ENCODE measurements at places on chromosomes 1 and 21.
A peak's percentile ranks its signal among the peaks of the same experiment; 100 is the strongest.

GRCh38 chr1:246068619-246069509 is 438.2 kb downstream of the SMYD3 start:
- no peak for DNase-seq

GRCh38 chr1:16352842-16353535 is 709 bp upstream of the FBXO42 start:
- DNase-seq = no peak

GRCh38 chr1:1960480-1961196 is 41.6 kb upstream of the TMEM52 start:
- no peak for DNase-seq

- no peak for DNase-seq
These were observed 34.0 kb downstream of the C1orf198 start for GRCh38 chr1:230834292-230834691.

- DNase-seq = peak; percentile 96
These were observed 17.9 kb downstream of the TNFRSF25 start for GRCh38 chr1:6447818-6448748.

GRCh38 chr21:44086636-44087425 is 20.4 kb upstream of the PWP2 start:
- no peak for DNase-seq

DNA sequence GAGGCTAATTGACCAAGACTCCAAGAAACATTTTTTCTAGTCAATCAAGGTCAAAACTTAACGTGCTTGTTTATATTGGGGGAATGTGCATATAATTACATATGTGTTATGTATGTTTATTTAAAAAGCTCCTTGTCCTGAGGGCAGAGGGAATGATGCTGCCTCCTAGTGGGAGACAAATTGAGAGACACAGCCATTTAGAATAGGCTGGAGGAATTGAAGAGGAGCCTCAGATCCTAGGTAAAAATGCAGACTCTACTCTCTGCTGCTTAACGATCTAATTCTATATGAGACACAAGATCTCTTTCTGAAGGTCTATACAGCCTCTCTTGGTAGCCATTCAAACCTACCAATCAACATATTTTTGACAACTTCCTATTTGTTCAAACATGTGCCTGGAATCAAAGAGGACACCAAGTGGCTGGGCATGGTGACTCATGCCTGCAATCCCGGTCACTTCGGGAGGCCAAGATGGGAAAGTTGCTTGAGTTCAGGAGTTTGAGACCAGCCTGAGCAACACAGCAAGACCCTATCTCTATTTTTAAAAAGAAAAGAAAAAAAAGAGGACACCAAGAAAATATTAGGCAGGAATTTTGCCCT is 136.6 kb upstream of the ZNF648 start:
- no peak for DNase-seq

DNA sequence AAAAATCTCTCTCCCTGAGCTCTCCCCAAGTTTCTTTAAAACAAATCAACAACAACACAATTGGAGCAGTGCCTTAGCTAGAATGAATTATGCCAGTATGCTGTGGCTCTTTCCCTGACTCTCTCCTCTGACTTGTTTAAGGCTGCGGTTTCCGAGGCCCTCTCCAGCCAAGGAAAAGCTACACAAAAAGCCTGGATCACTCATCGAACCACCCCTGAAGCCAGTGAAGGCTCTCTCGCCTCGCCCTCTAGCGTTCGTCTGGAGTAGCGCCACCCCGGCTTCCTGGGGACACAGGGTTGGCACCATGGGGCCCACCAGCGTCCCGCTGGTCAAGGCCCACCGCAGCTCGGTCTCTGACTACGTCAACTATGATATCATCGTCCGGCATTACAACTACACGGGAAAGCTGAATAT is 1.9 kb downstream of the S1PR1 start:
- peak; percentile 71 for DNase-seq

DNA sequence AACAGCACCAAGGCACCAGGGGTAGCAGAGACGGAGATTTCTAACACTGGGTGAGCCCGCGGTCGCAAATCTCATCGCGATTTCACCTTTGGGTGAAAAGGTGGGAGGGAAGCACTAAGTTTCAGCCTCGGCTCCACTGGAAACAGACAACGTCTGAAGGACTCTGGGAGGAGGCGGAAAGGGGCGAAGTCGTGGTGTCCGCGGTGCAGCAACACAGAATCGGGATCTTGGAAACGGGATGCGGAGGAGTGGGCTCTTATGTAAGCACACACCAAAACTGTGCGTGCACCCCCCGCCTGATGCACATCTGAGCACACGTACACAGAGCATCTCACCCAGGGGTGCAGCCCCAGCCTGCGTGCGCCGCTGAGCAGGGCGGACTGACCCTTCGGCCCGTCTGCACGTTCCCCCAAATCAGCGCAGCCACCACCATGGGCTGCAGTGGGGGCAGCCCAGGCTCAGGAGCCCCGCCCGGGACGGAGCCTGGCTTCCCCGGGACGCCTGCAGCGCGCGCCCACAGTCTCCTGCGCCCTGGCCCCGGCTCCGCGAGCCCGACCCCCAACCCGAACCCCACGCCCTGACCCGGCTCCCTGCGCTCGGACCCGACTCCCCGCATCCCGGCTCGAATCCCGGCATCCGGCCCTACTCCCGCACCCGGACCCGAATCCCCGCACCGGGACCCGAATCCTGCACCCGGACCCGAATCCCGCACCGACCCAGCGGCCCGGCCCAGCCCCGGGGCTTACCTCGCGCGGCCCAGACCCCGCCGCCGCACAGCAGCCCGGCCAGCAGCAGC is 670 bp downstream of the CLSTN1 start:
- no peak for DNase-seq

GRCh38 chr1:71228742-71229365 is 148.0 kb upstream of the ZRANB2 start:
- no peak for DNase-seq

DNA sequence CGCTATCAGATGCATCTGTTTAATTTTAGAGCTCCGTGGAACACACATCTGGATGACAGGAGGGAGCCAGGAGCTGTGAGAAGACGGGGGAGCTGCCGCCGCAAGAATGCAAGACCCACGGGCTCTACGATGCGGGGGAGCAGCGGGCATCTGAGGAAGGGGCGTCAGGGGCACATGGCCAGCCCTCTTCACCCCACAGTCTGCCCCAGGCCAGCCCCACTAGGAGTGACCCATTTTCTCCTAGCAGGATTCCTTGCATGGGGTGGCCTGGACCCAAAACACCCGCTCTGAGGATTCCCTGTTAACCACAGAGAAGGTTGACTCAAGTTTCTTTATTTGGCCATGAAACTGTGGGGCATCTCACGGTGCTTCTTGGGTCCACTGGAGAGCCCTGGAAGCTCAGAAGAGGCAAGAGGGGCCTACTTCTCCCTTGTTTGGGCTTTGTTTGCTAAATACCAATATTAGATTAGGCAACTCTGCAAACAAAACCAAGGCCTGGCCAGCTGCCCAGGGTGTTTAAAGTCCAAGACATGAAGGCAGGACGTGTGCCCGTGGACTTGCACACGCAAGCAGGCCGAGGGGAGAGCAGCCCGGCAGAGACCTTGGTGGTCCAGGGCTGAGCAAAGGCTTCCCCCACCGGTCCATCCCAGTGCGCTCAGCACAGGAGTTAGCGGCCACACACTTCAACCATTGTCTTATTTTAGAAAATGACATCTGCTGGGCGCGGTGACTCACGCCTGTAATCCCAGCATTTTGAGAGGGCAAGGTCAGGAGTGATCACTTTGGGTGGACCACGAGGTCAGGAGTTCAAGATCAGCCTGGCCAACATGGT is 89.8 kb downstream of the DHRS3 start:
- DNase-seq = no peak

- no peak for DNase-seq
These were observed 44.4 kb upstream of the B3GALT5 start for GRCh38 chr21:39568361-39568760.

GRCh38 chr1:227489572-227489971 is 73.8 kb upstream of the ZNF678 start:
- no peak for DNase-seq

DNA sequence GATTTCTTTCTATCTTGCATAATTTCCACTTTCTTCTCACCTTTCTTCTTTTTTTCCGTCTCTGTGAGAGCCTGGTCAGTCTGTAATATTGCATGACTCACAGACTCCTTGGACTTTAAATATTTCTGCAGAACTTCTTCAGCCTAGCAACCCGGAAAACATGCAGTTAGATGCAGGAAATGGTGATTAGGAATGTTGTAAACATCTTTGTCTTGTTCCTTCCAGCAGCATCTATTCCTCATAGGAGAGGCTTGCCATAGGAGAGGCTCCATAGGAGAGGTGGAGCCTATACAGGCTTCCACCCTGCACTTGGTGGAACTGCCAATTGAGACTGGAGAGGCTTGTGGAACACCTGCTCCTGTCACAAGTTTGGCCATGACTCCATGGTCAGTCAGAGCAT is 10.0 kb downstream of the GBP5 start:
- no peak for DNase-seq

- no peak for DNase-seq
These were observed 14.3 kb downstream of the PFKL start for GRCh38 chr21:44314128-44314527.

GRCh38 chr1:52752484-52752826 is 26.2 kb downstream of the ZYG11B start:
- no peak for DNase-seq

DNA sequence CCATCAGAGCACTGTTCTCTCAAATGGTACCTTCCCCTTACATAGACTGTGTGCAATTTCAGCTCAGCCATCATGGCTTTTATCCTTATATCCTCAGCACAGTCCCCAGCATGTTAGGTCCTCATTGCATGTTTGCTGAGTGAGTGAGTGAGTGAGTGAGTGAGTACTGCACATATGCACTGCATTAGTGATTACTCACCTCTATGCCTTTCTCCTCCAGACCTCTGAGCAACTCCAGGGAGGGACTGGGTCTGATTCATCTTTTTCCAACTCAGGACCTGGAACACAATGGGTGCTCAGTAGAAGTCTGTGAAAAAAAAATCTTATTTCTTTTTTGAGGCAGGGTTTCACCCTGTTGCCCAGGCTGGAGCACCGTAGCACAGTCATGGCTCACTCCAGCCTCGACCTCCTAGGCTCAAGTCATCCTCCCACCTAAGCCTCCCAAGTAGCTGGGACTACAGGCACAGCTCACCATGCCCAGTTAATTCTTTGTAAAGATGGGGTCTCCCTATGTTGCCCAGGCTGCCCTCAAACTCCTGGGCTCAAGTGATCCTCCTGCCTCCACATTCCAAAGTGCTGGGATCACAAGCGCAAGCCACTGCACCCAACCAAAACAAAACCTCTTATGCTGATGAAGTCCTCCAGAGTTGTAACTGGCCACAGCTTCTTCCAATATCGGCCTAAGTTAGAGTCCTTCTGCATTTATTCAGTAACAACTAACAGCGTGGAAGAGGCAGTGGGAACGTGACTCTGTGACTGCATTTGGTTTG is 23.7 kb downstream of the RNU5D-1 start:
- no peak for DNase-seq

GRCh38 chr1:227035316-227035715 is 95.2 kb downstream of the COQ8A start:
- no peak for DNase-seq

DNA sequence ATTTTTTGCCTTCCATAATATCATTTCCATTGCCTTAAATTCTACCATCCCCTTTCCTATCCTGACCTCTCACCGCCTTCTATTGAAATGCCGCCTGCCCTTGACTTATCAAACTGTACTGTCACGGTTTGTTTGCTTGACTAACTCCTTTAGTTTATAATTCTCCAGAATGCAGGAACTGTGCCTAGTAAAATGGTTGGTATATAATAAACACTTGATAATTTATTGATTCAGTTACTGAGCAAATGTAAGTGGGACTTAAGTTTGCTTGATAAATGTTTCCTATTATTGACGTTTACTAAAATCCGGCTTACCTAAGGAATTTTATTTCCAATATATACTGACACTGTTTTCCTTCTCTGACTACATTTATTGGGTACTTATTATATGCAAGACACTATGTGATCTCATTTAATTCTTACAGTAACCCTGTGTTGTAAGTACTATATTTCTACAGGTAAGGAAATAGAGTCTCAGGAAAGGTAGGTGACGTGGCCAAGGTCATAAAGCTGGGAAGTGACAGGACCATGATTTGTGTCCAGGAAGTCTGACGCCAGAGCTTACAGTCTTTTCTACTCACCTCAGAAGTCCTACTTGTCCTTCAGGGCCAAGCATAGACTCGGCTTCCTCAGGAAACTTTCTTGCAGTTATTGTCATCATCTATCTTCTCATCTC is 35.7 kb downstream of the DPT start:
- no peak for DNase-seq

GRCh38 chr21:33212159-33212851 is 17.4 kb upstream of the IFNAR2 start:
- no peak for DNase-seq

DNA sequence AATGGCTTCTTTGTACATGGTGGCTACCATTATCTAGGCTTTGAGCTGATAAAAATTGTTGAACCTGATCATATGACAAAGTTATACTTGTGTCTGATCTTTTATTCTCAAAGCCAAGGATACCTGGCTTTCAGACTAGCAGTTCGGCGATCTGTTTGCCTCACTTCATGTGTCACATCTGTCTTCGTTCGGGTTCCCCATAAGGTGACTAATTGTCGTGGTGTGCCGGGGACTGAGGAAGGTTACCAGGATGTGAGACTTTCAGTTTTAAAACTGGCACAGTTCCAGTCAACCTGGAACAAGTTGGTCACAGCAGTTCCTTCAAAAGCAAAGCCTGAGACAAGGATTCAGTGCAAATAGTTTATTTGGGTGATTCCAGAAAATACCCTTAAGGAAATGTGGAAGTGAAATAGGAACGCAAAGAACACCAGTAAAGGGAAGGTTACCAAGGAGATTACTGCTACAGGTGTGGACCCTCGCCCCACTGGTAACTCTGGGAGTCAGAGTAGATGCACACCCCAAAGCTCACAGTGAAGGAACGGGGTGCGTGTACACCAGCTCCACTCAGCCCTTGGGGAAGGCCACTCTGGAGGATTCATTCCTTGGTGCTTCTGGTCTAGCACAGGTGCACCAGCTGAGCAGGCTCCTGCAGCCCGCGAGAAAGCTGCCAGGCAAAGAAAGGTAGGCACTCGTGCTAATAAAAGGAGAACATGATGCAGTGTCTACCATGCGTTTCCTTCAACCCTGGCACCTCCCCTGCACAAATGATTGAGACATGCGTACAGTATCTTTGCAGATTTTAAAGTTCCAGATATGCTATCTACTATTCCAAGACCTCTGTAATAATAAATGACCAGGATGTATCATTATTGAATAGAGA is 69.0 kb downstream of the VWA5B1 start:
- no peak for DNase-seq
